ENCODE measurements at places on chromosomes 3 and 15. TPM values are rescaled to one million over a fixed set of nuclear protein-coding genes. Genes with fewer than 3 reads are reported as not detected.

The ZBBX gene
- 3.4 TPM for total RNA-seq

The SCG5 gene
- total RNA-seq = 18.2 TPM

The C3orf52 gene
- 23.7 TPM for total RNA-seq

The NOX5 gene
- total RNA-seq = not detected

The POLQ gene
- total RNA-seq = 9.6 TPM

The ATP2B2 gene
- 0.07 TPM for total RNA-seq

The MCTP2 gene
- 5.4 TPM for total RNA-seq

The ITGB5 gene
- 58.8 TPM for total RNA-seq

The RASL12 gene
- 0.40 TPM for total RNA-seq

The UNC13C gene
- total RNA-seq = 7.7 TPM

The ABHD5 gene
- total RNA-seq = 12.3 TPM

DNA sequence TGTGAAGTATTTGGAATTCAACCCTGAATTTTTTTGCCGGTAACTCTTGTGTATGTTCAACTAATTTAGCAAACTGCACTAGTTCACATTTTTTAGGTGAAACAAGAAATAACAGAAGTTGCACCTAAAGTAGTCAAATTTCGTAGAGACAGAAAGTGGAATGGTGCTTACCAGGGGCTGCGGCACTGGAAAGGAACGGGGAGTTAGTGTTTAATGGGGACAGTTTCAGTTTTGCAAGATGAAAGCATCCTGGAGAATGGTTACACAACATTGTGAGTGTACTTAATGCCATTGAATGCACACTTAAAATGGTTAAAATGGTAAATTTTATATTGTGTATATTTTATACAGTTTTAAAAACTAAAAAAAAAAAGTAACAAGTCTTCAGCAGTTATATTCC is 27.4 kb downstream of the PPARG start:
- no peak for DNase-seq
- H3K4me1 ChIP-seq = peaks cover 24% of the 10 kb centered on the region
- H3K36me3 ChIP-seq = no peaks in the 10 kb centered on the region

- H3K27me3 ChIP-seq = peaks cover 4% of the 10 kb centered on the region
- no peak overlapping the region for H3K27ac ChIP-seq
- no peak overlapping the region for H3K4me3 ChIP-seq
- no peaks in the 10 kb centered on the region for H3K36me3 ChIP-seq
Observed at GRCh38 chr15:92151741-92152140, 241.9 kb upstream of the ST8SIA2 start.

DNA sequence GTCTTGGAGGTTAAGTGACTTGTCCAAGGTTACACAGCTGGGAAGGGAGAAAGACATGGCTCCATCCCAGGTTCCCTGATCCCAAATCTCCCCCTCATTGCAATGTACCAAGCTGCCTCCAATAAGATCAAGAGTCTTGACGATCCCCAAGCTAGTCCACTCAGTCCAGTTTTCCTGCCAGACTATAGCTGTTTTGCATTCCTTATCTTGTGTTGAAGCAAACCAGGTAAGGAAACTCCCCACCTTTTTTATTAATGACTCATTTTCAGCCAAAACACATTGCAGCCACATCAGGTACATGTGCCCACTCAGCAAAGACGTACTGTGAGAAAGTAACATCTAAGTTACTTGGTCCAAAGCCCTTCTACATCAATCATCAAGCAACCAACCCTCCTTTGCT is 41.9 kb downstream of the LIPC start:
- H3K36me3 ChIP-seq = no peaks in the 10 kb centered on the region
- peaks cover 9% of the 10 kb centered on the region for H3K27me3 ChIP-seq
- no peak for DNase-seq

DNA sequence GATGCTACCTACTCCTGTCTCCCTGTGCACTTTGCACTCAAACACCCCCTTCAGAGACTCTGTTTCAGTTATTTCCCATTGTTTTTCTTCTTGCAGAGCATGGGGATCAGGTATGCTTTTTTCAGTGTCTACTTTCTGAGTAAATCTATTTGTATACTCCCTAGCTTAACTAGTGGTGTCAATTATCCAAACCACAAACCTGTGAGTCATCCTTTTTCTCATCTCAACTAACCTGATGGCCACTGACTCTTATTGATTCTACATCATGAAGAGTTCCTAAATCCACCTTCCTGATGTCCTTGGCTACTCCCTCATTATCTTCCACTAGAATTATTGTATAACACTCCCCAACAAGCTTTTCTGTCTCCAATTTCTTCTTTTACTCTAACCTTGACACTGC is 68.0 kb downstream of the DIPK2A start:
- peaks cover 3% of the 10 kb centered on the region for H3K4me1 ChIP-seq
- no peak for DNase-seq
- H3K27me3 ChIP-seq = no peaks in the 10 kb centered on the region

GRCh38 chr3:127710155-127710941 is 37.6 kb downstream of the ABTB1 start:
- H3K36me3 ChIP-seq = no peaks in the 10 kb centered on the region
- H3K4me3 ChIP-seq = no peak overlapping the region
- no peak overlapping the region for H3K27ac ChIP-seq
- peaks cover 32% of the 10 kb centered on the region for H3K27me3 ChIP-seq

DNA sequence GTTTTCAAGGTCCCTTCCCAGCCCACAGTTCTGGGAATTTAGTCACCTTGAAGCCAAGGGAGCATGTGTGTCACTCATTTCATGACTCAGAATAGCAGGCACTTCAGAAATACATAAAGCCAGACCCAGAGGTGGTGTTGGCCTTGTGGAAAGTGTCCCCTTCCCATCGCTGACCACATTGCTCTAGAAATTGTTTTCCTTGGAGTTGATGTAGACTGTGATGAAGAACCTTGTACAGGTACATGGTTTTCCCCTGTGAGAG is 158.8 kb downstream of the SLCO3A1 start:
- no peak overlapping the region for H3K4me3 ChIP-seq
- no peak overlapping the region for H3K27ac ChIP-seq
- H3K27me3 ChIP-seq = peaks cover 26% of the 10 kb centered on the region
- no peak for DNase-seq

DNA sequence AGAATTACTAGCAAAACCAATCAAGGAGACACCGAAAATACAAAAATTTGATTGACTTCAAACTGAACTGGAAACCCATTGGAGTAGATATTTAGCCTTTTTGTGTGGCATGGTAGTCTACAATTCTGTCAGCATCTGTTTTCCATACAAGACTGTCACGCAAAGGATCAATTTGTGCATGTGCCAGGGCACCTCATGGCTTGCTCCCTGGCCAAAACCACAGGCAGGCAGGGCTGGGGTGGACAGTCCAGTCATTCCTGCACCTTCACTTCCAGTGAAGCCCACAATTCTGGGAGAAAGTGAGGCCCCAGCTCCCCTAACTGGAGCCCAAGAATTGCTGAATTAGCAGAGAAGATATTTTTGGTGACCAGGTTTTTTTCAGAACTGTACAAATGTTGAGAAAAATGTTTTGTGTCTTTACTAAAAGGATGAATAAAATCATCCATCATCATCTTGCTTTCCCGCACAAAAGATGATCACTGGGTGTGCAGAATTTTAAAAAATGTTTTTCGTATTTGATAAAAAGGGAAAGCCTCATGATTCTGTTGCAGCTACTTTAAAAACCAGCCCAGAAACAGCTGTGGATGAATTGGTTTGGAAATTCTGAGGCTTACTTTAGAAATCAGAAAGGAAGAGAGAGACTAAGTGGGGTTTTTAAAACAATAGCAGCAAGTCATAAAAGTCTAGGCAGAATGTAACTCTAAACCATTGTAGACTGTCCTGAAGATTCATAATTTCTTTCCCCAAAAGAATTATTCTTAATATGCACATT is 86.4 kb downstream of the PCCB start:
- H3K36me3 ChIP-seq = peaks cover 38% of the 10 kb centered on the region
- H3K4me3 ChIP-seq = no peak overlapping the region

- H3K36me3 ChIP-seq = no peaks in the 10 kb centered on the region
- no peak overlapping the region for H3K27ac ChIP-seq
- H3K4me1 ChIP-seq = no peaks in the 10 kb centered on the region
- H3K4me3 ChIP-seq = no peak overlapping the region
- H3K27me3 ChIP-seq = peaks cover 3% of the 10 kb centered on the region
Observed at GRCh38 chr15:61634837-61635236, 405.7 kb upstream of the RORA start.

DNA sequence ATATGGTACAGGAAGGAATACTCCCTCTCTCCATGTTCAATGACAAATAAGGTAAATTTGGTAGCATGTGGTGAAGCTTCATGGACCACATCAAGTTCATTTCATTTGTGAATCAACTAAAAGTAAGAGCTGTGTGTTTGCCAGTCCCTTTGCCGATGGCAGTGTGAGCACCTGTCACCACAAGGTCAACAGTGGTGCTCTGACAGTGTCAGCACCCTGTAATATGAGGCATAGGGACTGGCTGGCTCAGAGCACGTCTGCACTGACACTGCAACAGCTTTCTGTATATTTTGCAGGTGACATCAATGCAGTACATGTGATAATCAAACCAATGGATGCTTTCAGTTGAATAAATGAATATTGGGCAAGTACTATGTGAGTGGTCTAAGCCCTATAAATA is 852.4 kb downstream of the TUSC7 start:
- no peak overlapping the region for H3K4me3 ChIP-seq
- no peak for DNase-seq
- no peak overlapping the region for H3K27ac ChIP-seq

GRCh38 chr15:35151782-35152181 is 66.7 kb upstream of the NANOGP8 start:
- no peak overlapping the region for H3K4me3 ChIP-seq
- no peak for DNase-seq
- no peaks in the 10 kb centered on the region for H3K4me1 ChIP-seq

DNA sequence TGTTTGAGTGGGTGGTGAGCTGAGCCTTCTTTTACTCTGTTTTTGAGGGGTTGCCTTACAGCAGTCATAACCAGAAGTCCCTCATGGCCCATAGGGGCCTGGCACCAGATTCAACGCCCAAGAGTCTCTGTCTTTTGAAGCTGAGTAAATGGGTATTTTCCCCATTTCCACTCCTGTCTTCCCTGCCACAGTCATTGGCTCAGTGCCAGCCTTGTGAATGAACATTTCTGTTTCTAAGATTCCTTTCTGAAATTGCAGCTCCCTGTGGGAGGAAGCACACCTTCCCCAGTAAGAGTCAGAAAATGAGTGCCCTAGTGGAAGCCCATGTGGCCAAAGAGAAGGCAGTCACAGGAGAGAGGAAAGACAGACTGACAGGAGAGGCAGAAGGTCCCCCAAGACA is 43.7 kb upstream of the POLR2M start:
- H3K4me3 ChIP-seq = no peak overlapping the region
- no peak for DNase-seq
- H3K4me1 ChIP-seq = peaks cover 21% of the 10 kb centered on the region
- no peaks in the 10 kb centered on the region for H3K36me3 ChIP-seq
- no peaks in the 10 kb centered on the region for H3K27me3 ChIP-seq

GRCh38 chr15:97731859-97732258 is 228.6 kb upstream of the ARRDC4 start:
- no peak for DNase-seq
- H3K4me3 ChIP-seq = no peak overlapping the region
- no peak overlapping the region for H3K27ac ChIP-seq
- peaks cover 3% of the 10 kb centered on the region for H3K4me1 ChIP-seq
- peaks cover 45% of the 10 kb centered on the region for H3K27me3 ChIP-seq
- H3K36me3 ChIP-seq = no peaks in the 10 kb centered on the region

DNA sequence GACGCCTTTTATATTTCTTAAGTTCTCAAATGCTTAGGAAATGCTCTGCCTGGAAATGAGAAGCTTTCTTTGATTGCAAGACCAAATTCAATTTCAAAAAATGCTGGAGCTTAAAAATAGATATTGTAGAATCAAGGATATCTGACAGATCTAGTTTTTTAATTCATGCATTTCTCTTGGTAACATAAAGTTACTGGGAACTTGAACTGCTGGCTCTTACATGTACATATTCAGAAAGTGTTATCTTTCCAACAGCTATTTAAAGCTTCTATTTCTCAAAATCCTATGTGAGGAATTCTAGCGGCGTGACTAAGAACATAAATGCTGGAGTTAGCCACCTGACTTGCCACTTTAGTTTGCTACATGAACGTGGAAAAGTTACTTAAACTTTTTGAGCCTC is 109.3 kb downstream of the C3orf38 start:
- H3K27ac ChIP-seq = no peak overlapping the region
- H3K4me3 ChIP-seq = no peak overlapping the region
- no peaks in the 10 kb centered on the region for H3K4me1 ChIP-seq
- H3K27me3 ChIP-seq = no peaks in the 10 kb centered on the region
- DNase-seq = no peak

Measured in progenitor cell of endocrine pancreas (in vitro differentiated cells).